ENCODE measurements at places on chromosomes 4 and X. TPM values are rescaled to one million over a fixed set of nuclear protein-coding genes. Genes with fewer than 3 reads are reported as not detected.

Gene DIAPH2
- 20.9 TPM for total RNA-seq

Gene UGT2B11
- not detected for total RNA-seq

Gene ANOS1
- 0.33 TPM for total RNA-seq

- DNase-seq: no peak
These were observed 221.8 kb upstream of the GYPA start for GRCh38 chr4:144362366-144362765.

GRCh38 chrX:44723426-44723825, 120.4 kb upstream of the DUSP21 start:
- no peak for DNase-seq

GRCh38 chrX:2712428-2712827, 21.3 kb downstream of the CD99 start:
- DNase-seq: no peak

DNA sequence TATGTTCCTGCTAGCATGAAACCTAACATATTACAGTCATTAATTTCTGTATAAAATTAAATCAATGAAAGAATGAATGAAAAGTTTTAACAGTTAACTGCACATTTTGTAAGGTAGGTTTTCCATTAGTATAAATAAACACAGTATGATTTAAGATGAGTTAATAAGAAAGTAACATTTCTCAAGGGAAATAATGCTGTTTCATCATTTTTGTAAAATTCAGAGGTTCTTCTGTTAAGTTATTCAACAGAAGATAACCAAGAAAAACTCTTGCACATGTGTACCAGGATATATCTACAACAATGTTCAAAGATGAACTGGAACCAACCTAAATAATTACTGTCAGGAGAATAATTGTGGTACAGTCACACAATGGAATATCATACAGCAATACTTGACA, 88.6 kb downstream of the NEK1 start:
- no peak for DNase-seq

- DNase-seq: no peak
These were observed 45.4 kb upstream of the CTAG2 start for GRCh38 chrX:154698630-154699248.

DNA sequence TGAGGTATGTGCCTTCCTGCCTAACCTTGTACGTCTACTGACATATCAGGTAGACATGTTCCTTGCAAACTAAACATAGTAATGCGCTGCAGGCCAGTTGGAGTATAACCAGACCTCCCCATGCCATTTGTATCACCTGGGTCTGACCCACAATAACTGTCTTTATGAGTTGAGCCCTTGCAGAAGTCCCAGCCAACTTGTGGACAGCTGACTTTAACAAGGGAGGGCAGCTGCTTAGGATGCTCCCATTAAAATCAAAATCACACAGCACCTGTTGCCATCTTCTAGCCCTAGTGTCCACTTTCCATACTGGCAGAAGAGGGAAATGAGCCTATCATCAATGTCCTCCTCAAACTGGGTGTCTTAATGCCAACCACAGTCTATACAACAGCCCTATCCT, 41.6 kb downstream of the KANTR start:
- no peak for DNase-seq

Gene FAM156A
- total RNA-seq: 19.7 TPM

Gene PABPC1L2A
- not detected for total RNA-seq

- peak; percentile 1 for DNase-seq
These were observed 611.8 kb downstream of the SPOCK3 start for GRCh38 chr4:166622425-166622977.

Gene DMP1
- not detected for total RNA-seq

- no peak for DNase-seq
These were observed 30.7 kb upstream of the KIAA0232 start for GRCh38 chr4:6751611-6752485.

Gene TENM3
- total RNA-seq: 5.9 TPM

- DNase-seq: no peak
These were observed 605 bp upstream of the FAT1 start for GRCh38 chr4:186724058-186724863.

Gene DCAF8L2
- total RNA-seq: not detected

- no peak for DNase-seq
These were observed 134.3 kb downstream of the TEX11 start for GRCh38 chrX:70774223-70774622.

Gene CENPVL1
- not detected for total RNA-seq

DNA sequence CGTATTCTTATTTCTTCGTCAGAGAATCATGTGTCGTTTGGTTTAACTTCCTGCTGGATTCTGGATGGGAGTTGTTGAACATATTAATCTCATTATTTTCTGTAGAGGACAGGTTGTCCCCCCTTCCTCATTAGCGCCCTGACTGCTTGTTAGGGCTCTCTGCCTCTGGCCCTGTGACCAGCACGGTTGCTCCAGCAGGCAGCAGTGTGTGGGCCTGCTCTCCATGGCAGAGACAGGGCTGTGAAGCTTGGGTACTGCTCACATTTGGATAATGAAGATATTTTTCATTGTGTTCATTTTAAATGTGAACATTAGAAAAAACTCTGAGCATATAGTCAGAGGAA, 102.7 kb downstream of the KLHL8 start:
- no peak for DNase-seq

- no peak for DNase-seq
These were observed 233.7 kb downstream of the PRDM5 start for GRCh38 chr4:120688791-120689190.

GRCh38 chr4:57877047-57877458, 766.9 kb upstream of the IGFBP7 start:
- DNase-seq: no peak

- no peak for DNase-seq
These were observed 3.5 kb downstream of the SLC25A43 start for GRCh38 chrX:119402588-119402987.

- peak; percentile 77 for DNase-seq
These were observed 11.4 kb downstream of the KLF3 start for GRCh38 chr4:38675146-38676121.

- DNase-seq: no peak
These were observed 267.3 kb upstream of the TET2 start for GRCh38 chr4:104879367-104879766.
